ENCODE measurements at places on chromosomes 2 and 18.

DNA sequence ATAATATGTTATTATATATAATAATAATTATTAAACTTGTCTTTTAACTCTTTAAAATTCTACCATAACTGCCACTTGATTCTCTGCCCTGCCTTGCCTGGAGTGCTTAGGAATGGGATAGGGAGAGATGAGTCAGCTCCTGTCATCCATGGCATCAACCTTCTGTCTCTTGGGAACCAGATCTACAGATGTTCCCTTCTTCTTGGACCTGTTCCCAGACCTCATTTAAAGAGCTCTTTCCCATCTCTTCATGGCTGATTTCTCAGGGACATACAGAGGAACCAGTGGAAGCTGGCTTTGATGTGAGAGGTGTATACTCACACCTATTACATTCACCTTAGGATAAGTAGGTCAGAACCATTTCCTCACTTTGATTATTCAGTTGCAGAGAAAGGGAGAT lies 155.3 kb upstream of the MYO3B start:
- no peak for DNase-seq

- no peak for DNase-seq
Measured at GRCh38 chr18:76452357-76452756, 42.7 kb downstream of the ZNF516 start.

GRCh38 chr2:101440127-101440738 lies 34.7 kb downstream of the RFX8 start:
- no peak for DNase-seq

GRCh38 chr2:218003981-218004419 lies 1.2 kb upstream of the TNS1 start:
- DNase-seq = no peak

DNA sequence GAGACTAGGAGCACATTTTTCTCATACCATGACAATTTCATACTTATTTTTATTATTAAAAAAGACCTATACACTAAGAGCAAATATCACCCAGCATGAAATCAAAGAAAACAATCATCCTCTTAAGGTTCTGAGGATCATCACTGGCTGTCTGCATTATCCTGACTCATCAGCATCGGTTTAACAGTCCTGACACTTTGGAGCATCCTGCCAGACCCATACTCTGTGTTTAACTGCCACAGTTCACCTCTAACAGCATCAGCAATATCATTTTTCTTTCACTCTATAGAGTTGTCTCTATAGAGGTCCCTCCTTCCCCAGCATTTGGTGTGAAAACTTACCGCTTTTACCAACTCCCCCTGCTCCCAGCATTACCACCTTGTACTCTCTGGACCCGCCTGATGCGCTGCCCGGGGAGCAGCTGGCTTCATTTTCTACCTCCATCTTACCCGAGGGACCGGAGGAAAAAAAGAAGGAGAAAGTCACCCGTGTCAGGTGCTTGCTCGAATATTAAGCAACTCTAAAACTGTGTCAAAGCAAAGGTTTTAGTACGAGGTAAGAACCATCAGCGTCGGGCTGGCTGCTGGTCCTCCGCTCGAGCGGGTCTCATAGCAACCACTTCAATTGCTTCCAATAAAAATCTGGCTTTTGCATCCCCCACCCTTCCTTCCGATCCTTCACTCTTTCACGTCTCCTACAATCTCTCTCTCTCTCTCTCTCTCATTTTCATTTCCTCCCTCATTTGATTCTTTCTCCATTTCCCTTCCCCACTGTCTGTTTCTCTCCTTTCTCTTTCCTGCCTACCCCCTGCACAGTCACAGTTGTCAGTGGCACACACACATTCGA lies at the start of gene RIT2:
RIT2 (minus strand) TSS at position 610 of the 846 bp plus-strand sequence.
- peak; percentile 25 for DNase-seq
